Activated T-helper 1 cell treated with anti-CD3 and anti-CD28 coated beads, Interleukin-2, amount 50 U/mL, for 16 hours (primary cell): ENCODE measurements at places on chromosomes 2 and 18.
A peak's percentile ranks its signal among the peaks of the same experiment; 100 is the strongest.

DNA sequence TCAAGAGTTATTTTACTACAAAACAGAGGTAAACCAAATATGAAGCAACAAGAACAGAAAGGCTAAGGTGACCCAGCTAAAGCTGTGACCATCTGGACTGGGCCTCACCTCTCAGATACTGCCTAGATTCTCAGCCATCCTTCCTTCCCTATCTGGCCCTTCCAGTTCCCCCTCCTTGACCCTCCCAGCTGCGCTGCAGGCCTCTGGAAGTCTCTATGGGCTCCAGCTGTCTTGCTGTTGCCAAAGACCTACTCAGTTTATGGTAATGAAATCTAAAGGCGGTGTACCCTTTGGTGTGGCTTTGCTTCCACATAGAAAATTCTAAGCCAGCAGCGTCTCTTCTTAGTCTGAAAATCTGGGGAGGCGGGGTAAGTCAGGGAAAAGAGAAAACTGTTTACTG is 55.7 kb downstream of the ARHGEF33 start:
- no peak for DNase-seq

GRCh38 chr2:107808959-107809358 is 17.7 kb upstream of the RGPD4 start:
- no peak for DNase-seq

DNA sequence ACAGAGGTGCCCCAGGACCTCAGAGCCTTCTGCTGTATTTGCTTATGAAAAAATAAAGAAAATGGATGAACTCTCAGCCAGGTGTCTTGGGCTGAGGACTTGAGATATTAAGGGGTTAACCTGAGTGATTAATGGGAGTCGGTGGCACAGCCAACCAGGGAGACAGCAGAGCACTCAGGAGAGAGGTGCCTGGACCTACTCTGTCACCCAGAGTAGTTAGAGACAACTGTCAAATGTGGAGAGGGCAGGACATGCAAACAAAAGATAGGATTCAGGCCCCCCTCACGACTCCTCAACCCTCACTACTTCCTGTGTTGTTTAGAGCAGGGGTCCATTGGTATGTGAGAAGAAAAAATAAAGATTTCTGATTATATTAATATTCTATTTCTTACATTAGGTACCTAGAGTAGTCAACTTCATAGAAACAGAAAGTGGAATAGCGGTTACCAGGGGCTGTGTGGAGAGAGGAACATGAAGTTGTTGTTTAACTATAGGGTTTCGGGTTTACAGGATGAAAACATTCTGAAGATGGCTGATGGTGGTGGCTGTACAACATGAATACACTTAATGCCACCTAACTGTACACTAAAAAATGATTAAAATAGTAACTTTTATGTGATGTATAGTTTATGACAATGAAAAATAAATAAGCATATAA is 28.6 kb upstream of the CETN1 start:
- no peak for DNase-seq

- no peak for DNase-seq
These were observed 152.5 kb downstream of the PLEKHA3 start for GRCh38 chr2:178632729-178633128.

DNA sequence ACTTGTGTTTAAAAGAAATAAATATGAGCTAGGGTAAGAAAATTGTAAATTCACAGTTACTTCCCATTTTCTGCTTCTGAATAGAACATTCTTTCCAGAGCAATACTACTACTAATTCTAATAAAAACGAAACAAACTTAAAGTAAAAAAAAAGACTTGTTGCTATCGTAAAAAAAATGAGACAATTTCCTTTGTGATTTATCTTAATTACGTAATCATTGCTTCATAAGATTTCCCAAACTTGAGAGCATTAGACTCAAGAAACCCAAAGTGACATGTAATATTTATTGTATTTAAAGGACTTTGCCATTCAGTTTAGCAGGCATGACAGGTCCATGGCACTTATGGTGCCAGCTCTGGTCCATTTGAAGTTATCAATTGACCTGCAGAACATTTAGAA is 153.8 kb downstream of the AQP4 start:
- DNase-seq, result no peak

GRCh38 chr2:121875585-121876185 is 120.2 kb downstream of the TSN start:
- DNase-seq, result no peak

GRCh38 chr2:113212245-113213060 is 38.7 kb downstream of the PSD4 start:
- no peak for DNase-seq

GRCh38 chr2:119248751-119249150 is 25.1 kb downstream of the STEAP3 start:
- DNase-seq, result no peak

DNA sequence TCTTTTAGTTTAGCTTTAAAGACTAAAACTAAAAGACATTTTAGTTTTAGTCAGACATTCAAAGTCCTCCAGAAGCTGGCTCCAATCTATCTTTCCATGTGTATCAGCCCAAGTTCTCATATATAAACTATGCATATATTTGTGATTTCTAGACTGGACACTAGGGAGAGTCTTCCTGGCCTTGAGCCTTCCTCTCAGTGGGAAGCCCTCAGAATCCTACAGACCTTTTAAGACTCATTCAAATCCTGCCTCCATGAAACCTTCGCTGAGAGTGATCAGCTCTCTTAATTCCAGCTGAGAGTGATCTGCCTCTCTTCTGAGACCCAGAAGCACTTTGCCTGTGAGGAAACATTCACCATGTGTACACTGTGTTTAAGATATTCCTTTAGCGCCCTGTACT is 452.7 kb downstream of the TGIF1 start:
- DNase-seq, result no peak

DNA sequence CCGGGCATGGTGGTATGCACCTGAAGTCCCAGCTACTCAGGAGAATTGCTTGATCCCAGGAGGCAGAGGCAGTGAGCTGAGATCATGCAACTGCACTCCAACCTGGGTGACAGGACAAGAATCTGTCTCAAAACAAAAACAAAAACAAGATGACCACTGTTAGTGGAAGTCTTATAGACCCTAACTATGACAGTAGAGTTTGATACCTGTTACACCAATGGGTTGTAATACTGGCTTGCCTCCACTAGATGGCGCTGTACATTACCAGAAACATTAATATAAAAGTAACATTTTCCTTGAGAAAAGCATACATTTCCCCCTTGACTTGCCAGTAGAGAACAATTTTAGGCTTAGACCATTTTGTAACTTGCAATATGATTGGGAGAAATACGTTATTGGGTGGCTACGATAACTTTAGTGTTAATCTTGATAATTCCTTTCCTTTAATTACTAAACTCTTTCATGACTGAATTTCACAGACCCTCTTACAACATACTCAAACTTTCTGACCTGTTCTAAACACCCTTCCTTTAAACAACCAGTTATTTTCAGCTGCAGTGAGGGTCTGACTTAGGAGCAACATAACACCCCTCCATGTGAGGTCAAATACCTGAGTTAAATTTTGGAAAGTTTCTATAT is 19.5 kb downstream of the SLC25A52 start:
- DNase-seq, result peak; percentile 15

GRCh38 chr2:28617502-28618184 is 121.8 kb downstream of the PLB1 start:
- no peak for DNase-seq

GRCh38 chr2:11750422-11750821 is 4.0 kb downstream of the LPIN1 start:
- no peak for DNase-seq

DNA sequence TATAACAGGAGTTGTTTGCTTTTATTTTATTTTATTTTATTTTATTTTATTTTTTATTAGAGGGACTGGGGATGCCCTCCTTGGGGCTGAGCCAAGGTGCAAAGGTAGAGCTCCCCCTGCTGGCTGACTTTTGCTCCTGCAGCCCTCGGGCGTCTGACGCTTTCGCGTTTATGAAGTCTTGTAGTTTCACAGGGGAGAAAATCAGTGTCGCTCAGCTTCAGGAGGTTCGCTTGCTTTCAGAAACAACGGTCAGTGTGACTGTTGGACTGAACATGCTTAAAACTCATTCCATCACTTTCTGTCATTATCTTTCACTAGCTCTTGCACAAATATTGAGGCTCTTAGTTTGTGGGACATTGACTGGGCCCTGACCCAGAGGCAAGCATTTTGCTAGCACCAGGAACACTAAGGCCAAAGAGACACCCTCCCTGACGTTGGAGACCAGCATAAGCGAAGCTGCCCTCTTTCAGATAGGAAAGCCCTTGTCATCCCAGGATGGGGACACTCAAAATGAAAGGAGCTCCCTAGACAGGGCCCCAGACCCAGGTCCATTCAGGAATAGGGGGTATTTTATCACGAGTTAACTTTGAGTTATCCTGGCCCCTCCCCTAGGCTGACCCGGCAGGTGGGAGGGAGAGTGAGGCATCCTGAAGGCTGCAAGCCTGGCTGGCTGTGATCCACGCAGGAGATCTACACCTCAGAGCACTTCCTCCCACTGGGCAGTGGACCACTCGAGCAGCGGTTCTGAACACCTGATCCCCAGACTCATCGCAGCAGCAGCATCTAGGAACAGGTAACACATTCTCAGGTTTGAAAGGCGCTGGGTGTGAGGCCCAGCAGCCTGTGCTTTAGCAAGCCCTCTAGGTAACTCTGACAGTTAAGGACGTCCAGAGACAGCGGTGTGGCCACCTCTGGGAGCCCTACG is 34.4 kb downstream of the LGALSL start:
- DNase-seq, result peak; percentile 63

GRCh38 chr2:216320852-216321251 is 51.4 kb downstream of the MARCHF4 start:
- no peak for DNase-seq

- no peak for DNase-seq
These were observed 23.4 kb downstream of the DAPL1 start for GRCh38 chr2:158818511-158818910.

GRCh38 chr2:219906114-219907010 is 278.9 kb downstream of the SLC4A3 start:
- no peak for DNase-seq

DNA sequence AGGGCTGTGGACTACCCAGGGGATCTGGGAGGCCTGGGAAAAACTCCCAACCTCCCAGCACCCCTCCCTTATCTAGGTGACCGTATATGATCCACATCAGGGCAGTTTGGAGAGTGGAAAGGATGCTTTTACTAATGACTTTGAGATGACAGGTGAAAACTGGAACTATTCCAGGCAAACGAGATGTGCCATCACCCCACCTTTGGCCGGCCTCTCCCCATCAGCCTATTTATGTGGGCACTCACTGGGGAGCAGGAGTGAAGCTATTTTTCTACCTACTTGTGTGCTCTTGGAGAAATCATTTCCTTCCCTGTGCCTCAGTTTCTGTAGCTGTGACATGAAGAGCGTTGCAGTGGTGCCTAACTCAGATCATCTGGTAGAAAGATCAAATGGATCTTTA is 107.2 kb downstream of the SMAD7 start:
- no peak for DNase-seq

GRCh38 chr18:74921057-74921820 is 287.7 kb downstream of the PTGR3 start:
- no peak for DNase-seq
